Activated T-helper 9 cell treated with anti-CD3 and anti-CD28 coated beads, Interleukin-2, amount 50 U/mL, for 16 hours (primary cell): ENCODE measurements at places on chromosomes 6 and 20.

DNA sequence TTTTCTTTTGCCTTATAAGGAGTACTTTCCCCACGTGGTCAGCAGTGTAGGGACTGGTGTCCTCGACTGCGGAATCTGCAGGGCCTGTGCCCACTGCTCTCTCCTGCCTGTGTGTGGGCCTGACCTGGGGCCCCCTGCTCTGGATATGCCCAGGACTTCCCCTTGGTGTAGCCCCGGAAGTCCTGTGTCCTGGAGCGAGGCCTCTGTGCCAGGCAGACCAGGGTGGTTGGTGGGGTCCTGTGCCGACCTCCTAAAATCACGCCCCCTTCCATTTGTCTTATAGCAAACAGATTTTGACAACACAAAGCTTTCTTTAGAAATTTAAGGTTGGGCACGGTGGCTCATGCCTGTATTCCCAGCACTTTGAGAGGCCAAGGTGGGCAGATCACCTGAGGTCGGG lies 64.2 kb downstream of the DLL1 start:
- DNase-seq = no peak

DNA sequence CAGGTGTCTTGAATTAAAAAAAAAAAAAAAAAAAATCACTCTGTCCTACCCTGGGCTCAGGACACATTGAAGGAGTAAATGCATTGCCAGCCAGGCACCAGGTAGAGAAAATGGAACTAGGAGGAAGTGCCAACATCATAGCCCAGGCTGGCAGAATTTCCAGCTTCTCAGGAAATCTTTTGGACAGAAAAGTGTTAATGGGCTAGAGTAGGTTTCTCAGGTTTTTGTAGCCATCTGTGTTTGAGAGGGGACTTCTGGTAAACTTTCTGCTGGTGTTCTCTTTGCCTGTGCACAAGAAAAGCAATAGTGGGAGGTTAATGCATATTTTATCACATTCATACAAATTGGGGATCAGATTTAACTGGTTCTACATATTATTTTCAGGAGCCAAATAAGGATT lies 678.3 kb upstream of the NRSN1 start:
- no peak for DNase-seq

DNA sequence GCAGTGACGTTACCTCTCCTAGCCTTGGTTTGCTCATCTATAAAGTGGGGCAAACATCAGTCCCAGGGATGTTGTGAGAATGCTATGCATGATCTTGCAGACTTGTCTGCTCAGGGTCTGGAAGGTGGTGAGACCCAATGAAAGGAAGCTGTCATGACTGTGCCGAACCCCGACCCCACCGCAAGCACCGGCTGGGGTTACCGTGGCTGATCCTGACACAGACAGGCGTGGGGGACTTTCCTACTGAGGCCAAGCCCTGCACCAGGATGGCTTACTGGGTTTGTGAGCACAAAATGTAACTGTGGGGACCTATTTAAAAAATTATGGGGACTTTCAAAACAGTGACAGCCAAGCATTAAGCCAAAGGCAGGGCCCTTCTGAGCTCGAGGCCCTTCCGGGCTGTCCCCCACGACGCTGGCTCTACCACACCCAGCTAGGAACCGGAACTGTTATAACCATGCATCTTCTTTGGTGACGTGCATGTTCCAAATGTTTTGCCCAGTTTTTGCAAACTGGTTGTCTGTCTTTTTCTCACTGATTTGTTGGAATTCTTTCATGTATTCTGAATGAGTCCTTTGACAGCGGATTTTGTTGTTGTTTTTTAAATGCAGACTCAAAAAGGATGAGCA lies 76.6 kb upstream of the PMEPA1 start:
- DNase-seq = no peak

DNA sequence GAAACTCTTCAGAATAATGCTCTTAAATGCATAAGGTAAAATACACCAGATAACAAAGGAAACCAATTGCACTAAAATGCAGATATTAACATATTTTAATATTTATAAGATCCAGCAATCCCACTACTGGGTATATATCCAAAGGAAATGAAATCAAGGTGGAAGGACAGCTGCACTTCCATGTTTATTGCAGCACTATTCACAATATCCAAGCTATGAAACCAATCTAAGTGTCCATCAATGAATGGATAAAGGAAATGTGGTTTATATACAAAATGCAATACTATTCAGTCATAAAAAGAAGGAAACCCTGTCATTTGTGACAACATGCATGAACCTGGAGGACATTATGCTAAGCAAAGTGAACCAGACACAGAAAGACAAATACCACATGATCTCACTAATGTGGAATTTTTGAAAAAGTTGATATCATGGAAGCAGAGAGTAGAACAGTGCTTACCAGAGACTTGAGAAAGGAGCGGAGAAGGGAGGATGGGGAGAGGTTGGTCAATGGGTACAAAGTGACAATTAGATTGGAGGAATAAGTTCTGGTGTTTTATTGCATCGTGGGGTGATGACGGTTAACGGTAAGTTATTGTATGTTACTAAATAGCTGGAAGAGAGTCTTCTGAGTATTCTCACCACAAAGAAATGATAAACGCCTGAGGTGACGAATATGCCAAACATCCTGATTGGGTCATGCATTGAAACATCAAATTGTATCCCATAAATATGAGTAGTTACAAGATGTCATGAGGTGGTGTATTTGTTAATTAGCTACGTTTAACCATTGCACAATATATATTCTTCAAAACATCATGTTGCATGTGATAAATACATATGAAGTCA lies 37.9 kb upstream of the RNF24 start:
- no peak for DNase-seq

DNA sequence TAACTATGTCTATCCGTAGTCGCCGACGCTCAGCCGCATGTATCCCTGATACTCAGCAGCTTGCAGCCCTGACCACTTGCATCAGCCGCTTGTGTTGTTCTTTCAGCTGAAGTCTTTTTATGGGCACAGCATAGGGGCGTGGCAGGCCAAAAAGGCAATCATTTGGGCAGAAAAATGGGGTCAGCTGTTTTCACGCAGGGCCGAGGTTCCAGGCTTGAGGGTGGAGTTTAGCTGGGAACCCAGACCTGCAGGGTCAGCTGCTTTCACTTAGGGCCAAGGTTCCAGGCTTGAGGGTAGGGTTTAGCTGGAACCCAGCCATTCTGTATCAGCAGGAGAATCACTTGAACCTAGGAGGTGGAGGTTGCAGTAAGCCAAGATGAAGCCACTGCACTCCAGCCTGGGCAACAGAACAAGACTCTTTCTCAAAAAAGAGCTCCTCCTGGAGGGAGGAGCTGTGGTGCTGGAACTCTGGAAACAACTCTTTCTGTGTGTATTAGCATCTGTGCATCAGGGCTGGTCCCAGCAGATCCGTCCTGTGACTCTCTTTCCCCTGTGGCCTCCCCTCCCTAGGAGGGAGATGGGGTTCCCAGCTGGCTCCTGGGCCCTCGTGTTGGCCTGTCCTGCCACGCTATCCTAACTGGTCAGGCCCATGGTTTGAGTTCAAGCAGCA lies 56.9 kb upstream of the PRND start:
- DNase-seq = no peak

DNA sequence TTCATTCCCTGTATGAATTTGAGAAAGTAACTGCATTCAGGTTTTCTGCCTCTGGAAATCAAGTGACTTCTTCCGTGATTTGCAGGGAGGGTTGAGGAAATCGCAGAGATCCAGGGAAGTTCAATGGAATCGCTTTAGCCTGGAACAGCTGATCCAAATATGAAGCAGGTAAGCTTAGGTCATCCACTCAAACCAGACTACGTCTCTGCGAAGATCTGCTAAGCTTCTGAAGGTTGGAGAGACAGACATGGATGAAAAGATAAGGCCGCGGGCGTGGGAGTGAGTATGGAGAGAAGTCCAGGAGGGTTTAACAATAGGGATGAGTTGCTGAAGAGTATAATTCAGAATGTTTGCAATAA lies 34.2 kb upstream of the BTN3A2 start:
- no peak for DNase-seq

- DNase-seq = no peak
Measured at GRCh38 chr6:24493945-24494820, 586 bp upstream of the ALDH5A1 start.

GRCh38 chr20:33551778-33552177 lies 61.9 kb downstream of the CBFA2T2 start:
- no peak for DNase-seq

DNA sequence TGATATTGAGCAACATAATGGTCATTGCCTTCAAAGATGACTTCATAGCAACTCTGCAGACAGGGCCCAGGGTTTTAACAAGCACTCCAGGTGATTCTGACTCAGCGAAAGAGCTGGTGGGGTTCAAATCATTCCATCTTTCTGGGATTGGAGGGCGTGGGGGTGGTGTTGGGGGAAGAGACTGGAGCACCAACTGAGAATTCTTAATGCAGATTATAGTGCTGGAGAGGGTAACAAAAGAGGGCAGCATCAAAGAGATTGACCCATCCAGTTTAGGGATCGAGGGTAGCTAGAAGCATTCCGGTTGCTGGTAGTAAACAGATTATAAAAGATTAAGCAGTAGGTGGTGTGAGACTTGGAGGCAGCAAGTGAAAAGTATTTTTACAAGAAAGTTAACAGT lies 15.9 kb downstream of the PFDN4 start:
- DNase-seq = no peak

DNA sequence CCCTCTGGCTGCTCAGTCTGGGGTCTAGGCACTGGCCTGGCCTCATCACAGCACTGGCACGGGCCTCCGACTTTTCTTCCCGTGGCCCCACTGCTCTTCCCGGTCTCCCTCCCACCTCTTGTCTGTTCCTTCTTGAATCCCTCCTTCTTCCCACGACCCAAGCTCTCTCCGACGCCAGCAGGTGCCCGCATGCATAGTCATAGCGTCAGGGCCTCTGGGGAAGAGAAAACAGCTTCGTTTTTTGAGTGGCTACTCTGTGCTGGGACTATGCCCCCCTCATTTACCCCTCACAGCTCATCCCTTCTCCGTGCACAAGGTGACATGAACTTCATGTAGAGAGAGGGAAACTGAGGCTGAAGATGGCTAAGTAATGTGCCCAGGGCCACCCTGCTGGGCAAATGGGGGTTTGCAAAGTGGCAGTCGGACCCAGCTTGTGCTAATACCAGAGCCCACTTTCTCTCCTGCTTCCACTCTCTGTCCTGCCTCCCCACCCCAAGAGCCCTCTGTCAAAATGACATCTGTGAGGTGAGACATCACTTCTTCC lies 59.2 kb downstream of the SYNJ2 start:
- DNase-seq = no peak

- no peak for DNase-seq
Measured at GRCh38 chr20:47817573-47817972, 32.3 kb upstream of the SULF2 start.

DNA sequence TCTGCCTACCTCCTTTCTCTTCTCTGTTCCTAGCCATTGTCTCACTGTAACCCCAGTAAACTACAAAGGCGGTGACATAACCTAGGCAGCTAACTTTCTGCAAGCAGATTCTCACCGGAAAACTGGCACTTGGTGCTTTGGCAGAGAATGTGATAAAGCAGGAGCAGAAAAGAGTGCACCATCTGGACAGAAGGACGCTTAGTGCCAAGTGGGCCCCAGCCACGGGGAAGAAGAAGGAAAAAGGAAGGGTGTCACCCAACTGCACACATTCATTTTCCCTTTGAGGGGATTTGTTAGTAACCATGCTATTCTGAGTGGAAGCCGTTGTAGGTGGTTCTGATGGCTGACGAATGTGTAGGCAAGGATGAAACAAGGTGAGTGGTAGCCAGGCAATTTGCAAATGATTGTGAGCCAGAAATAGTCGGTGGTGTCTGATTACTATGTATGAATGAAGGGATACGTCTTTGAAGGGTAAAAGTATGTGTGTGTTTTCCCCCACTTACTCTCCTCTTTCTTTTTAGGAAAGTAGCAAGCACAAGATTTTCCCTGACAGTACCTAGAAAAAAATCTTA lies 148.3 kb upstream of the STXBP5 start:
- DNase-seq = no peak

GRCh38 chr6:56370561-56371211 lies 123.3 kb upstream of the COL21A1 start:
- no peak for DNase-seq

GRCh38 chr20:35992713-35993335 lies 24.4 kb downstream of the CNBD2 start:
- peak; percentile 11 for DNase-seq

DNA sequence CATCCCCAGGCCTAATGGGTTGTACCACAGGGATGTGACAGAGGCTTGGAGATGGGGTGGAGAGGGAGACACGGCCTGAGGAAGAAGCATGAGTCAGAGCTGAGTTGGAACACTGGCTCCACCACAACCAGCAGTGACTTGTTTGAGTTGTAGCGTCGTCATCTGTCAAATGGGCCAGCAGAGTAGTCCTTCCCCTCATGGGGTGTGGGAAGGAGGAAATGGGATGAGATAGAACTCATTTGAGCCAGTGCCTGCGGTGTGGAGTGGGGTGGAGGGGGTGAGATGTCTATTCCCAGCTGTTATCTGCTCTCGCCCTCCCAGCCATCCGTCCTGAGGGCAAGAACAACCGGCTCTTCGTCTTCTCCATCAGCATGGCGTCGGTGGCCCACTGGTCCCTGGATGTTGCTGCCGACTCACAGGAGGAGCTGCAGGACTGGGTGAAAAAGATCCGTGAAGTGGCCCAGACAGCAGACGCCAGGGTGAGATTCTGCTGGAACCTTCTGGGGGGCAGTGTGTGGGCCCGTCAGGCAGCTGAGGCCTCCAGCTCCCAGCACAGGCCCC lies 32.5 kb downstream of the PLCG1 start:
- DNase-seq = no peak

DNA sequence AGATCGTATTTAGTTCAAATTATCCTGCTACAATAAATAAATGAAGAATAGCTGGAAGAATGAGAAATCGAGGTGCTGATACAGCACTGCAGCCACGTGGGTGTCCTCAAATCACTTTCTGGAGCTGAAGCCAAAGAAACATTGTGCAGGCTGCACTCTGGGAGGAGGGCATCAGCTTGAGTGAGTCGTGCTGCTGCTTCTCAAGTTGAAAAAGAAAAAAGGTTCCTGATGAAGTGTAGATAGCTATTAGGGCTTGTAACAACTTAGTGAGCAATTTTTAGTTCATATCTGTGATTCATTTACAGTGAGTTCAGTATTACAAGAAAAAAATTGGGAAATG lies 40.5 kb downstream of the DSE start:
- no peak for DNase-seq

DNA sequence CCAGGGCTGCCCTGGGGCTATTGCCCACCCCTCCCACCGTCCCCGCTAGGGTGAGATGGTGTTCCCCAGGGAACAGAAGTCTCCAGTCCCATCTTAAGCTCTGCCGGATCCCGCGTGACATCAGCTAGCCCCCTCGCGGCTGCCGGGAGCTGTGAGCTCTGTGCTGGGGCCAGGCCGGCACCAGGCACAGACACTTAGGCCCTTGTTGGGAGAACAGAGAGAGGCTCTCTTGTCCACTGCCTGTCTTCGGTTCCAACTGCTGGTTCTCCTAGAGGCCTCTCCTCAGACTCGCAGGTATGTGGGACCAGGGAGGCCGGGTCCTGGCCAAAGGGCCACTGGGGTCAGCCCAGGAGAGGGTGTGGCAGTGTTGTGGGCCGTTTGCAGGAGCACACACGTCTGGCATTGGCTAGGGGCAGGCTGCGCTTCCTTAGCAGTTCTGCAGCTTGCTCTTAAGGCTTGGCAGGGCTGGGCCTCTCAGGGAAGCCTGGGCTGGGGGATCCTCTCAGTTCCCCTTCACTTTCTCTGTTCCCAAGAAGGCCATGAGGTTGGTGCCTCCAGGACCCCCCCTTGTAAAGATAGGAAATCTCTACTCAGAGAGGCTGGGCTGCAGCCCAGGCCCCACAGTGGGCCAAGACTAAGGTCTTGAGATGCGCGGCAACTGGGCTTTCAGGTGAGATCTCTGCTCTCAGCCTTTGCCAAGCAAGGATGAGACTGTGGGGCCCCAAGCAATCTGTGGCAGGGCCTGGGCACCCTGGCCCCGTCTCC lies 6.3 kb downstream of the SGK2 start:
- DNase-seq = no peak
